ENCODE measurements at places on chromosomes 16 and 17.

- peak; percentile 95 for DNase-seq
These were observed 569 bp downstream of the FLII start for GRCh38 chr17:18257982-18258355.

- DNase-seq = no peak
These were observed 21.5 kb downstream of the C16orf82 start for GRCh38 chr16:27088216-27088615.

GRCh38 chr17:70181376-70181775 is 12.0 kb downstream of the KCNJ2 start:
- no peak for DNase-seq

DNA sequence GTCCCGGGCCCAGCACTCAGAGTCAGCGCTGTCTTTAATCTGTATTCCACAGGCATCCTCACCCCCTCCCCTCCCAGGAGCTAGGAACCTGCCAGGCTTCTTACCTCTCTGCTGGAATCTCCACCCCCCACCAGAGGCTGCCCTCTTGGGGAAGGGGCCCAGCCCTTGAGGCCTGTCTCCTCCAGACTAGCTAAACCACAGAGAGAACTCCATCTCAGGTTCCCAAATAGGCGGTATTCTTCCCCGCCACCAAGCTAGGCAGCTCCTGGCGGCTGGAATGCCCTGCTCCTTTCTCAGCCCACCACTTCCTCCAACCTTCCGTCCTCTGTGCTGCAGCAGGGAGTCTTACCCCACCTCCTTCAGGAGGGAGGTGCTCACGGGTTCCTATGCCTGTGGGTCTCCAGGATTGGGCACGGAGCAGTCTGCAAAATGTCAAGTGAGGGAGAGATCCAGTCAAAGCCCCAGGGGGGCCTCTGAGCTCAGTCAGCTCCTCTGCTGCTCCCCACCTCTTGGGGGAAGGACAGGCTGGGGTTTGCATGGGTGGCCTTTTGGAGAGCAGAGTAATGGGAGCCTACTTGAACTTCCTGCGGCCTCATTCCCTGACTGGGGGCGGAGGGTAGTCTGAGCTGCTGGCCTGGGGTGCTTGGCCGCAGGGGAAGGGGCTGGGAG is 55.7 kb downstream of the SREBF1 start:
- no peak for DNase-seq
